NCI-H1092 treated with DMSO at 0.1 percent for 48 hours (cell line): ENCODE measurements at places on chromosomes 16 and 17.

- DNase-seq, result no peak
Measured at GRCh38 chr16:11143372-11144035, 112.5 kb downstream of the SOCS1 start.

DNA sequence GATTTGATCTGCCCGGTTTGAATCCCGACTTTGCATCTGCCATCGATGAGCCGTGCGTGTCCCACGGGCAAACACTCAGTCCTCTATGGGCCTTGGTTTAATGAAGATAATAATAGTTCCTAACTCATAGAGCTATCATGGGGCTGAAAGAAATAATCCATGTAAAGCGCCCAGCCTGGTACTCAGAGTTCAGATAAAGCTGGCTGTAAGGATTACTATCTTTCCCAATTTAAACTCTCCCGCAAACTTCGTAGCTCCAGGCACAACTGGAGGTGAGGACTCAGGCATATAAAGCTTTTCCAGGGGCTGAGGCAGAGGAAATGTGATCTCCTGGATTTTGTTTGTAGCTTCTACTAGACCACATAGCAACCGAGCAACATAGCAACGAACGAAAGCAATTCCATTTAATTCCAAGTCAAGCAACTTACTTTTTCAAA, 16.3 kb downstream of the ALOX15 start:
- DNase-seq, result no peak

GRCh38 chr16:16093628-16094332, 129.5 kb downstream of the ABCC6 start:
- no peak for DNase-seq

DNA sequence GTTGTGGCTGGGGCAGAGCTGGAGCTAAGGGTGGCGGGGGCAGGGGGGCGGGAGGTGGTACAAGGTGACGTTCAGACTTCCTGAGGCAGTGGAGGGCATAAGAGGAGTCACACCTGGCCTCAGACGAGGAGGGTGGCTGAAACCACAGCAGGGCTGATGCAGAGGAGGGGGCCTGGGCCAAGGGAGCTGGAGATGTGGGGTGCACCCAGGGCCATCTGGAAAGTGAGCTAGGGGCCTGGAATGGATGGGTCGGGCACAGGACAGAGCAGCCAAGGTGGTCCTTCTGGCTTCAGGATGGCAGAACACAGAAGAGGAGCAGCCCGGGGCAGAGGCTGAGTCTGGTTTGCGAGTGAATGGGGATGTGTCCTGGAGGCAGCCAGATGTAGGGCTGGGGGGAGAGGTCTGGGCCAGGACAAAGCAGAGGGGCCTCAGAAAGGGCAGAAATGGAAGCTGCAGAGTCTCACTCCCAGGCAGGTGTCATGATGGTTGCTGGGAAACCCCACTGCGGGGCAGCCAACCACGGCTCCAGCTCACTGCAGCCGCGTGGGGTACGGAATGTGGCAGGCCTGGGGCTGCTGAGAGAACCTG, 57.6 kb downstream of the PRMT7 start:
- no peak for DNase-seq

DNA sequence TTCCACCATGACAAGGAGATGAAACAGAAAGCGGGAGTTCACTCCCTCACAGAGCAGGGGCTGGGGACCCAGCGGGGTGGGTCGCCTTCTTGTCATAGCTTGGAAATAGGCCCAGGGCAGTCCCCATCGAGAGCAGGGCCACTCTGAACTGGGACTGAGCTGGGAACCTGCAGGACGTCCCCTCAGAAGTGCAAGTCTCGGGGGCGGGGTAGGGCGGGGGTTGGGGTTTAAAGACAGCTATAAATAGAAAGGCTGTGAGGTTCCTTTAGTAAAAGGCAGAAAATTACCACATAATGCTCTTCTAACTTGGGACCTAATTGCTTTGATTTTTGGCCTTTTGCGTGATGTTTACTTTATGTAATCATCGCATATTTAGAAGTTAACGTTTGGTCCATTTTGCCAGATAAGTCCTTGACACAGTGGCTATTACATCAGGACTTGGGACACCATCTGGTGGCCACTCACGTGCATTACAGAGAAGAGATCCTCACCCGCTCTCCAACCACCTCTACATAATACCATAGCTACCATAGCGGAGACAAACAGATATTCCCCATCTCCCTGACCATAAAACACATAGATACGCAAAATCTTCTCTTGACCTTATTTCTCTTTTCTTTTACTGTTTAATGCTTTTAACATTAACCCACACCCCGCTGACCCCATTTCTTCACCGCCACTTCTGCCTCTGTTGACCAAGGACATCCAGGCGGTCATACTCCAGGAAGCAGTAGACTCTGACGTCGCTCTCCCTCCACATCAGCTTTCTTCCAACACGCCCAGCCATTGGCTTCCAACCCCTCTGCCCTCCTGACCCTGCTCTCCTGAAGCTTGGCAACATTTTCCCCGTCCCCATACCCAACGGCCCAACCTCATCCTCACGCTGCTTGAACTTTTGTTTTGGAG, 27.5 kb upstream of the PIK3R6 start:
- DNase-seq, result peak; percentile 7
